Globus pallidus (tissue), 1 donor: ENCODE measurements at places on chromosomes 5 and 9.

GRCh38 chr9:125432715-125433385 is 171.2 kb downstream of the GAPVD1 start:
- no peak for DNase-seq

DNA sequence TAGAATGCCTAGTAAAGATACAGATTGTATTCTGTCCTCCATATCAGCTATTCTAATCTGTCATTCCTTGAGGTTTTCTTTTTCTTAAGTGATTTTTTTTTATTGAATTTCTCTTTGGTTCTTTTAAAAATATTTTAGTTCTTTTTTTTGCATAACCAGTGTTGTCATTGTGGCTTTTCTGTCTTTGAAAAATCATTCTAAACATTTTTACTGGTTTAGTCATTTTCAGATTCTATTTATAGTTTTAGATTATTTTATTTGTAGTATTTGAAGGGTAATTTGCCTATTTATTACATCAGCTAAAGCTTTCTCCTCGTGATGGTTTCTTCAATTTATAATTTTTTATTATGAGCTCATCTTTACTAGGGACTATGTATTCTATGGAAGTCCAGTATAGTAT is 78.1 kb downstream of the NDUFAF2 start:
- no peak for DNase-seq

- no peak for DNase-seq
Observed at GRCh38 chr5:6872441-6873160, 159.4 kb downstream of the TENT4A start.

DNA sequence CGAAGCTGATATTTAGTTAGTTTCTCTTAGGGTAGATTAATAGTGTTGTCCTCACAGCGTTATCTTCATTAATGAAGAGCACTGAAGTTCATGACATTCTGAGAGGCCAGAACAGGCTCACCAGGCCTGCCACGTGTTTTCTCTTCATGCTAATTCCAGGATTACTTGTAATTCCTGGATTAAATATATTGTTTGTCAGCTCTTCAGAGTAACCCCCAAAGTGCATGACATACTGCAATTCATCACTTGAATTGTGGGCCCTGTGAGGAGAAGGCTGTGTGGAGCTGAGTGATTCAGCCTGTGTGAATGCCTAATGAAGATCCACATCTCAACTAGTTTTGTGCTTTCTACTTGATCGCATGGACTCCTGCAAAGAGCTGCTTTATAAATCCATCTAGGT is 401.0 kb upstream of the ADAMTSL1 start:
- no peak for DNase-seq

GRCh38 chr9:87256973-87257372 is 240.7 kb upstream of the DAPK1 start:
- DNase-seq, result no peak

GRCh38 chr5:135246923-135247795 is 151.9 kb downstream of the MACROH2A1 start:
- DNase-seq, result no peak

DNA sequence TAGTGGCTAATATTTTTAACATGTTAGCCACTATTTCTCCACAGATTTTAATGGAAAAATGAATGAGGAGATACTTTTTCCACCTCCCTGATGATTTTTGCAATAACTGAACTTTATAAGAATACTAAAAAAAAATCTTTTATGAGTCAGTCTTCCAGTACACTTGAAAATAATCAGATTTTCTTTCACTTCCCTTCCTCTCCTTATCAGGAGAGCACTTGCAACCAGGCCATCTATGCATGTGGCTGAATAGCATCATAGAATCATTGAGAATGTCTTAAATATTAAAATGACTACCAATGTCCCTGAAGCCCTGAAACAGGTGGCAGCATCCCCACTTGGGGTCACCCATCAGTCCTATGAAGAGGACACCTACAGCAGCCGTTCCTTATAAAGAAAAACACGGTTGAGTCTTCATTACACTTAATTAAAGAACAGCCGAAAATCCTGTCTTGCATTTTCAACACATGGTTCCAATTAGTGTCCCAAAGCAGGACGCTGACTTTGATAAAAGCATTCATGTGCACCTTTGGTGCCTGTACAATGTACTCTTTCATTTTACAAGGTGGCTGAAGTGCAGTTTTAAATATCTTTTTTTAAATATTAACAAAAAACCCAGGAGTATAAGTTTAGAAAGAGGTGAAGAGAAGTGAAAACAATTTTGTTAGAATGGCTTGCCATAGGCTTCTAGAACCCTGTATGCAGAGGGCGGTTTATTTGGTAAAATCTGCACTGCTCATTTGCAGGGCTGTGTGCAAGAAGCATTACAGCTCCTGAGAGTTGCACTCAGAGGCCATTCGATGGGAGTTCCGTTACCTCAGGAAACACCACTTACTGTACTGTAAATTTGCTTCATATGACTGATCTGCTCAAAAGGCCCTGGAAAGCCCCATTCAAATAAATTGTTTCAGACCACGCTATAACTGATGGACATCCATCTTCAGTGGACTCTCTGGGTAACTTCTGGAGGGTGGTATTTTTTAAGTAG is 106.9 kb upstream of the VCAN start:
- DNase-seq, result no peak
